ENCODE measurements at places on chromosomes 16 and 17.

- no peak for DNase-seq
These were observed 95.7 kb upstream of the AKTIP start for GRCh38 chr16:53598511-53599275.

GRCh38 chr16:3861808-3862451 is 18.6 kb downstream of the CREBBP start:
- DNase-seq, result no peak

- peak; percentile 78 for DNase-seq
These were observed 58.3 kb upstream of the ARHGAP44 start for GRCh38 chr17:12730931-12731521.

DNA sequence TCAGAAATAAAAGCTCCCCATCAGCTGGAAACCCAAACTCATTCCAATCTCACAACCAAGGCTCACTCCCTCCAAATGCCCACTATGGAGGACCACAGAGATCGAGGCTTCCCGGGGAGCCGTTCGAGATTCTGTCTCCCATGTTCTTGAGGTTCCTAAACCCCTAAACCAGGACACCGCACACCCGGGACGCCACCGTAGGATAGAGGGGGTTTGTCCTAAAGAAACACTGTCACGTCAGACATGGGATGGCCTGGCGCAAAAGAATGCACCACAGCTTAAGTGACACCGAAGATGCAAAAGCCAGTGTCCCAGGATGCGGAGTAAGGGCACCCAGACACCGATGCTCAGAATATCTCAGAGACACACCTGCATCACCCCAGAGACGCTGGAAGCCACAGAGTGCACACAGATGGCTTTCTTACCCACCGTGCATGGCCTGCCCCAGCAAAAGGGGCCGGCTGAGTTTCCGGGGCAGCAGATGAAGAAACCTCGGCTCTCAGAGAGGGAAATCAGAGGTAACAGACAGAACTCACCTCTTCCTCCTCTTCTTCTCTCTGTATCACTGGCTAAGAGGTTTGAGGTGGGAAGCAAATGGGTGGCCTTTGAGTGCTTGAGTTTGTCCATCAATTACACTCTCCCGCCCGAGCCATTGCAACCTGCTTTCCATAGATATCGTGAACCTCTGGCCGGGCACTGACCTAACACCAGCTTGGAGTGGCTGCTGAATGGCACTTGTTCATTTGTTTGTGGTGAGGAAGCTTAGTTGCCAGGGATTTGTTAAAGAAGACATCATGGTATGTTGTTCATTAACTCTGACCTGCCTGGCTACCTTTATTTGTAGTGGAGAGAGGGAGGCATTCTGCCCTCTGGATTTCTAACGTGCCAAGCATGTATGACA is 65.1 kb upstream of the TNRC6C start:
- no peak for DNase-seq

DNA sequence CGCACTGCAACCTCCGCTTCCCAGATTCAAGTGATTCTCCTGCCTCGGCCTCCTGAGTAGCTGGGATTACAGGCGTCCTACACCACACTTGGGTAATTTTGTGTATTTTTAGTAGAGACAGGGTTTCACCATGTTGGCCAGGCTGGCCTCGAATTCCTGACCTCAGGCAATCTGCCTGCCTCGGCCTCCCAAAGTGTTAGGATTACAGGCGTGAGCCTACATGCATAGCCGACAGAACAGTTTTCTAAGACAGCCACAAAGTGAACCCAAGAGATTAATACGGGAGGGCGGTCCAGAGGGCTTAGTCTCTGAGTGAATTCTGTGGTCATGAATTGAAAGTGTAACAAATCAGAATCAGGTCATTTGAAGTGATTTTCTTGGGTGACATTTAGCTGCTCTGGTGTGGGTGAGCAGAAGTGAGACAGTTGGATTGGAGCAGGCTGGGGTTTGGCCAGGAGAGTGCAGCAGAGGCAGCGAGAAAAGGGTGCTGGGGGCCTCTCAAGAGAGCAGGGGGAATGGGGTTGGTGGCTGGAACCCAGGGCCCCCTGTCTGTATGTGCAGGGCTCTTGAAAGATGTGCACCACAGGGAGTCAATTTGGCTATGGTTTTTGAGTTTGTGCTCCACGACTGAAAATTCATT is 231.4 kb upstream of the WSCD1 start:
- no peak for DNase-seq

GRCh38 chr17:7017827-7018200 is 5.0 kb upstream of the BCL6B start:
- DNase-seq, result no peak

GRCh38 chr16:75224306-75225082 is 5.7 kb downstream of the CTRB1 start:
- DNase-seq, result no peak

DNA sequence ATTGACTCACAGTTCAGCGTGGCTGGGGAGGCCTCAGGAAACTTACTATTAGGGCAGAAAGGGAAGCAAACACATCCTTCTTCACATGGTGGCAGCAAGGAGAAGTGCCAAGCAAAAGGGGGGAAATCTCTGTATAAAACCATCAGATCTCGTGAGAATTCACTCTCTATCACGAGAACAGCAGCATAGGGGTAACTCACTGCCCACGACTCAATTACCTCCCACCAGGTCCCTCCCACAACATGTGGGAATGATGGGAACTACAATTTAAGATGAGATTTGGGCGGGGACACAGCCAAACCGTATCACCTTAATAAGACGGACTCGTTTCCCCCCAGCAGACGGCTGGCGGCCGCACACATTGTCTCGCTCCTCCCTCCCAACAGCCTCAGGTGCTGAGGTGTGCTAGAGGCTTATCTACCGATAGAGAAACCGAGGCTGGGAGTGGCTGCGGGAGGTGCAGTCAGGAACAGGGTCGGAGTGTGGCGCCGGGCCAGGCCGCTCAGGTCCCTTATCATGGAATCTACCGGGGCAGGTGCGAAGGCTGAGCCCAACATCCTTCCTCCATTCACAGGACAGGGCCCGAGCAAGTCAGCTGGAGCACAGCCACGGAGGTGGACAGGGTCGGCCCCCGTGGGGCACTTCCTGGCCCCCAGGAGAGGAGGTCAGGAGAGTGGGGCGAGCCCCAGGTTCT is 4.9 kb upstream of the ZG16B start:
- DNase-seq, result no peak

DNA sequence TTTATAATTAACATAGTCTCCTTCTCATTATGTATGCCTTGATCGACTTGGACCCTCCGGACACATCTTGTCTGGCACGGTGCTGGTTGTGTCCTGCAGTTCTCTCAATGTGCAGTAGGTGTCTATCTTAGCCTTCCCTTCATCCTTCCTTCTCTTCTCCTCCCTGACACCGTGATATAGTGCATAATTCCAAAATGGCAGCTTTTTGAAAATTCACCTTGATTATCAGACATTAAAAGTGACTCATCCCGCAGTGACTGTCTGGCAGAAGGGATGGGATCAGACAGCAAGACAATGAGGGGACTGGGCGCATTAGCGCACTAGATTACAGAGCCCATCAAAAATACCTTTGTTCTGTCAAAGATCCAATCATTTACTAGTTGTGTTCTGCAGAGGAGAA is 70.0 kb upstream of the PMFBP1 start:
- DNase-seq, result peak; percentile 4

- peak; percentile 88 for DNase-seq
These were observed at the start of gene ELOB for GRCh38 chr16:2777231-2777902. Gene ELOB, minus strand, starts transcription at chr16:2777280. Its CDS starts 41 bp downstream, at chr16:2777239.

DNA sequence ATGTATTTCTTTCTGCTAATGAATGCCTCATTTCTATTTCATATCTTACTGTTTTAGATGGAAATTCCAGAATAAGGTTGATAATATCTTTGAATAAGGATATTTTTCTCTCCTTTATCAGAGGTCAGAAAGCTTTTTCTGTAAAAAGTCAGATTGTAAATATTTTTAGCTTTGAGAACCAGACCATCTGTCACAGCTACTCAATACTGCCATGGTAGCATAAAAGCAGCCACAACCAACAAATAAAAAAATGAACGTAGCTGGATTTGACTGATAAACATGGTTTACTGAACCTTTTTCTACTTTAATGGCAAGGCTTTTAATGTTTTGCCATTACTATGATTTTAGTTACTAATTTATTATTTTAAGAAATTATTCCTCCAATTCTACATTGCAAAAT is 217.4 kb upstream of the COX10 start:
- no peak for DNase-seq

DNA sequence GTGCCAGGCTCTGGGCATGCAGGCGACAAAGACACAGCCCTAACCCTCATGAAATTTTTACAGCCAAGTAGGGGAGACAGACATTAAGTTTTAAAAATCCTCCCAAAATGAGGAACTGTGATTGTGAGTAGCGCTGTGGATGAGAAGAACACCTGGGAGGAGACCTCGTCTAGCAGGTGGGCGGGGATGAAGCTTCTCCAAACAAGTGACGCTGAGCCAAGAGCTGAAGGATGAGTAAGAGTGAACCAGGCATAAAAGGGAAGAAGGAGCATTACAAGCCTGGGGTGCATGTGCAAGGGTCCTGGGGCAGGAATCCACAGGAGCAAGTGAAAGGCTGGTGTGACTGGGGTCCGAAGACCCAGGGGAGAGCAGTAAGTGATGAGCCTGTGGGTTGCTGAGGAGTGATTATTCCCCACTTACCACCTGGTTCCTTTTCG is 149.4 kb upstream of the HS3ST2 start:
- DNase-seq, result no peak

GRCh38 chr17:42751628-42752027 is 6.8 kb upstream of the EZH1 start:
- no peak for DNase-seq

DNA sequence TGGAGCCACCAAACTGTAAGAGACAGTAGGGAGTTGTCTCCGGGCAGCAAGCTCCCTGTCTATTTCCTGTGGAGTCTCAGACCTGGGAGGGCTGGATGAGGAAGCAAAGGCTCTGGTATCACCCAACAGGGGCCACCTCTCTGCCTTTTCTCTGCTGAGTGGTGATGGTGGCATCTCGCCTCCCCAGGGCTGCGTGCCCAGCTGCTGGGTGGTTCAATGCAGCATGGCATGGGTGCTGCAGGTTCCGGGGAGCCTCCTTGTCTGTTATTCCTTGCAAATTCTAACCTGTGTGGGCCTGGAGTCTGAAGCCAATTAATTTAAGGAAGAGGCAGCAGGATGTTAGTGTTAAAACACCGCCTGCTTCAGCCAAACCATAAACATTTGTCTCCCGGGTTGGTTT is 78.2 kb downstream of the CCDC182 start:
- DNase-seq, result no peak

DNA sequence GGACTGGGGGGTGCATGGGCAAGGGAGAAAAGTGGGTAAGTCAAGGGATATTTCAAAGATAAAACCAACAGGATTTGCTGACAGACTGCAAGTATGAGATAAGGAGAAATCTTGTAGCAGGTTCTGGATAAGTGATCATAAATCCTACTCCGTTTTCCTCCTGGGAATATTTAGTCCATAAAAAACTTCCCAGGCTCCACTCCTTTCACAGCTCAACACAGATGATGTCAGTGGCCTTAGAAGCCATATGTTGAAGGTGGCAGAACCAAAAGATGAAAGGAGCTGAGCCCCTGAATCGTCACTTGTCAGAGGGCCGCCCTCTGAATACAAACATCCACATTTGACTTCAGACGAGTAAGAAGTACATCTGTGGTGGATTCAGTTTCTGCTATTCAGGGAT is 71.7 kb downstream of the GRIN2A start:
- DNase-seq, result no peak

- no peak for DNase-seq
These were observed 43.6 kb downstream of the SOCS3 start for GRCh38 chr17:78316115-78316866.

DNA sequence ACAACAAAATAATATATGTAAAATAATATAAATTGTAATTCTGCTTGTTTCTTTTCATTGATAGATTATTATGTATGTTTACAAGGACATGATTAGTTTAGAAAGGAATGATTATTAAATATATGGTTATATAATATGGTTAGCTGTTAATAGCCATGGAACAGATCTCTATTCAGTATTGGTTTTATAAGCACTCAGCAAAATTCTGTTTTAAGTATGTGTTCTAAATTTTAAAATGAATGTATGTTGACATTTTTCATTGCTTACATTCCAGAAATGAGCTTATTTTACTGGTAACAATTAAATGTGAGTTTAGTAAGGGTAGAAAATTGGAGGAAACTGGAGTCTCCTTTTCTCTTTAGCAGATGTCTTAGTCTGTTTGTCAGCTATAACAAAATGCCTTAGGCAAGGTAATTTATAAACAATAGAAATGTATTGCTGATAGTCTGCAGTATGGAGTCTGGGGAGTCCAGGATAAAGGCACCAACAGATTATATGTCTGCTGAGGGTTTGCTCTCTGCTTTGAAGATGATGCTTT is 45.4 kb downstream of the NFAT5 start:
- no peak for DNase-seq

DNA sequence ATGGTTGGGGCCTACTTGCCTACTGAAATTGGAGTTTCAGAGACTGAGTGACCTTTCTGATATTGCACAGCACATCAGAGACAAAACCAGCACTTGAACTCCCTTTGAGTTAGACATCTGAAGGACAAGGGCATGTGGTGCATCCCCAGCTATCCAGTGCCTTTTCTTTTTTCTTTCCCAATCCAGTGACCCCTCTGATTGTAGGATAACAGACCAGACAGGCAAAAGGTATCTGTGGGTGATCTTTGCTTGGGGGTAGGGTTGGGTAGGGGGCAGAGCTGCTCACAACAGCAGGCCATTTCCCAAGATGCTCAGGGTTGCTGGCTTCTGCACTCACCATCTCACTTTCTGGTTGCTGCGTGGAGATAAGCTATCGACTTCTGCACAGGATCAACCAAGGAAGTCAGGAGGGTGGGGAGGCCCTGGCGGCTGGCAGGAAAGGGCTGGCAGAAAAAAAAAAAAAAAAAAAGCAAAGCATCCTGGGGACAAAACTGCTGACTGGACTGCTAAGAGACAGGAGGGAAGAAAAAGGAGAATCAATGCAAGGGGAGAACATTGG is 42.2 kb downstream of the HOXB1 start:
- DNase-seq, result no peak

DNA sequence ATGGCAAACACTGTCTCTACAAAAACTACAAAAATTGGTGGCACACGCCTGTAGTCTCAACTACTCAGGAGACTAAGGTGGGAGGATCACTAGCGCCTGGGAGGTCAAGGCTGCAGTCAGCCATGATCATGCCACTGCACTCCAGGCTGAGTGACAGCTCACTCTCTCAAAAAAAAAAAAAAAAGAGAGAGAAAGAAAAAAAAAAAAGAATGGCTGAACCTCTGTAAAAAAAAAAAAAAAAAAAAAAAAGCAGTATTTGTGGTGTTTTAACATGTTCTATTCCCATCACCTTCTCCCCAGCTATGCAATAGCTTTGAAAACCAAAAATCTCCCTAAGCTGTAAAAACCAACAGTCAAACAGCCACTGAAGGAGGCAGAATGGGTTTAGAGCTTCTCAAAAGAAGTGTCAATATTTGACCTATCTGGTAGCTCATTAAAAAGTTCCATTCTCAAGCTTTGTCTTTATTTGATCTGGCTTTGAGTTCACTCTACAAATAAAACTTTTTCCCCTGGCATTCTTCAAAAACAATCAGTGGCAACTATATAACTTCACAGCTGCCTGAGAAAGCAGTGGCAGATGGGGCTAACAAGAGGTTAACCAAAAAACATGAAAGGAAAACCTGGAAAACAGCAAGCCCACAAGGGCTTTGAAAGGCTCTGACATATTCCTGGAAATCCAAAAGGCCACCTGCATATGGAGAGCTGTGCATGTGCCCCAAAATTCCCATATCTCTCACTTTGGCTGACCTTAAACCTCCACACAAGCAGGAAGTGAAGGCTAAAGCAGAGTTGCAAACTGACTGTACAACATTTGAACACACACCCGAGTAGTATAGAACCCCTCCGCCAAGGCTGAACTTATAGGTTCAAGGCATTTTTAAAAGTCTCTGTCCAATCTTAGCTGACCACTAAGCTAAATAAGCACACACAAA is 36.0 kb downstream of the USP32 start:
- DNase-seq, result no peak

GRCh38 chr16:79066561-79066960 is 534.0 kb downstream of the MAF start:
- DNase-seq, result no peak

All from T47D (cell line).